ENCODE measurements at places on chromosomes 2 and 18.
A peak's percentile ranks its signal among the peaks of the same experiment; 100 is the strongest.

- DNase-seq: no peak
Measured at GRCh38 chr2:79630060-79630459, 117.2 kb downstream of the CTNNA2 start.

- no peak for DNase-seq
Measured at GRCh38 chr2:65450810-65451209, 18.4 kb upstream of the SPRED2 start.

DNA sequence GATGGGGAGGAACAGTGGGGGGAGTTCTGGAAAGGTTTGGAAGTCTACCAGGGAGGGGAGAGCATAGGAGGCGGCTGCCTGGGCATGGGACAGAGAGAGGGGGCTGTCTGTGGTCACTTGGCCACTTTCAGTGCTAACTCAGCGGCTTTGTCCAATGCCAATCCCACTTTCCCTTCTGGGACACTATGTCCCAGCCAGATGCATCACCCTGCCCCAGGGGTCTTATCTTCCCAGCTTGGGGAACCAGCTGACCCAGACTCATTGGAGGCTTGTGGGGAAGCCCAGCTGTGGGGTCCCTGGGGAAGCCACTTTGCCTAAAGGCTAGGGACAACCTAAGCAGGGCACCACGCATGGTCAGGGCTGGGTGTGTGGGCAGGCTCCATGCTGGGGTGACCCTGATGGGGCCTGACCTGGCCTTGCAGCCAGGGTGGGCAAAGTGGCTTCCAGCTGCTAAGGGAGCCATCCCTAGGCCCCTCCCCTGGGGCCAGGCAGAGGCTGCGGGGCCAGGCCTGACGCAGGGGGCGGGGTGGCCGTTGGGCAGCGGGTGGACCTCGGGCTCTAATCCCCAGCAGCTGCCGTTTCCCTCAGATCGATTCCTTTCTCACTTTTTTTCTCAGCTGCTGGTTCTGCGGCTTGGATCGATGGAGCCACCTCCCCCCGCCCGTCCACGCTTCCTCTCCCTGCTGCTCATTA is 1.6 kb upstream of the ASIC4 start:
- no peak for DNase-seq

DNA sequence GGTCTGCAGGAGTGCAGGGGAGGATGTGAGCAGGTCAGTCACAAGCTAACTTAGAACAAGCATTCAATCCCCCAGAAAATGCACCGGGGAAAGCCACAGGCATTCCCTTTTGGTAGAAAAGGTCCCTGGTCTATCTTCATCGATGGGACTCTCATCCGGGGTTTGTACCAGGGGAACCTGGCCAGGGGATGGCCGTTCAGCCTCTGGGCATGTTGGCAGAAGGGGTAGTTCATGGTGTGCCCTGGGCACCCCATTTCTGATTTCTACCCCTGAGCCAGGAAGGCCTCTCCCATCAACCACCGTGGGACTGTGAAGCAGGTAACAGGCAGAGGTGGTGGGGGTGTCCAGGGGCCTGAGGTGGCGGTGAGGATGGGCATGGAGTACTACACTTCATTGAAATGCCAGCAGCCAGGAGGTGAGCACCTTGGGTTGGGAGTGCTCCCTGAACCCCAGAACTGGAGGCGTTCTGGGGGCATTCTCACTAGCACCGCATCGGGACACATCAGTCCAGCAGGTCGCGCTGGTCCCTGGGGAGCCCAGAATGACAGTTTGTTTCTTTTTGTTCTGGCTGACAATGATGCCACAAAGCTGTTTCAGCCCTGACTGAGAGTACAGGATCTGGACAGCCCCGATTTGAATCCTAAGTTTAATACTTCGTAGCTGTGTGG is 172.3 kb downstream of the SMAD7 start:
- DNase-seq: no peak

DNA sequence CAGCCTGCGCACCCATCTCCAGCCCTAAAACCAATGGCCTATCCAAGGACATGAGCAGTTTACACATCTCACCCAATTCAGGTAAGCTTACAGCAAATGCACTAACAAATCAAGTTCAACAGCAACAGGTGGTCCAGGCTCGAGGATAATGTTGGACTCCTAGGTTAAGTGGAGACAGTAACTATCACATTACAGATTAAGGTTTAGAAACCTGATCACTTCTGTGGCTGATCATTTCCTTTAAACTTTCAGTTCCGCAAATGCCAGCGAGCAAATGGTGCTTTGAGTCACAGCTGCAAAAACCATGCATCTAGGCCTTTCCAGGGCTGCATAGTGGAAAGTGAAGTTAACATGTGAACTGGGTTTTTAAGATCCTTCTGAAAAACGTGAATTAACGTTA is 259.4 kb downstream of the GBX2 start:
- DNase-seq: no peak

DNA sequence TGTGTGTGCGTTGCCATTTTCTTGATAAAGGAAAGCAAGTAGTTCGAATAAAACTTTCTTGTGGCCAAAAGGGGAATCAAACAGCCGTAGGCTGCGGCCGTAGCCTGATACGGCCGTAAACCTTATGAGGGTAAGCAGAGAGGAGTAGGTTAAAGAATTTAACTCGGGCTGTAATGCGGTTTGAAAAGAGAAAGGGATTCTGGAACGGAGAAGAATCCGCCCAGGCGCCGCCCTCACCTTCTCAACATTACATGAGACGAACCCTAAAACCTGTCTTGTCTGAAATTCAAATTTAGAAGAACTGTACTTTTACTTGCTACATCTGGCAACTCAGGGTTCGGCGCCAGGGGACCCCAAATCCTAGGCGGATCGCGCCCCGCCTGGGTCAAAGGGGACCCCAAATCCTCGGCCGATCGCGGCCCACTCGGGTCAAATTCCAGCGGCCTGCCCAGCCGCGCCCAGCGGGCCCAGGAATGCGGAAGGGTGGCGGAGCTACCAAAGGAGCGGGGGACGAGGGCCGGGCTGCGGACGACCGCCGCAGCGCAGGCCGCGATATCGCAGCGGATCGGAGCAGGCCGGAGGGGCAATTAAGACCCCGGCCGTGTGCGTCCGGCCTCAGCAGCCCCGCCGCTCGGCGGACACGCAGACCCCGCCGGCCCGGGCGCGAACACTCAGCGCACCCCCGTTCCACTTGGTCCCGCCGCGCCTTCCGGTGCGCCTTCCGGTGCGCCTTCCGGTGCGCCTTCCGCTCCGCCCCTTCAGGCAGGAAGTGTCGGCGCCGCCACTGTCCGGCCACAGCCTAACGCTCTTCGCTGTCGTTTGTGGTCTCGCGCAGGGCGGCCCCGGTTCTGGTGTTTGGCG is at the start of gene MYL12B:
Gene MYL12B (plus strand): TSS at position 761 of the 861 bp plus-strand sequence. CDS start 10,766 bp downstream, outside the sequence.
- peak; percentile 60 for DNase-seq

GRCh38 chr18:6843308-6843707 is 113.8 kb downstream of the ARHGAP28 start:
- no peak for DNase-seq

GRCh38 chr2:218664653-218665052 is 5.2 kb downstream of the BCS1L start:
- no peak for DNase-seq

- no peak for DNase-seq
Measured at GRCh38 chr18:57716549-57716948, 86.6 kb downstream of the ATP8B1 start.

DNA sequence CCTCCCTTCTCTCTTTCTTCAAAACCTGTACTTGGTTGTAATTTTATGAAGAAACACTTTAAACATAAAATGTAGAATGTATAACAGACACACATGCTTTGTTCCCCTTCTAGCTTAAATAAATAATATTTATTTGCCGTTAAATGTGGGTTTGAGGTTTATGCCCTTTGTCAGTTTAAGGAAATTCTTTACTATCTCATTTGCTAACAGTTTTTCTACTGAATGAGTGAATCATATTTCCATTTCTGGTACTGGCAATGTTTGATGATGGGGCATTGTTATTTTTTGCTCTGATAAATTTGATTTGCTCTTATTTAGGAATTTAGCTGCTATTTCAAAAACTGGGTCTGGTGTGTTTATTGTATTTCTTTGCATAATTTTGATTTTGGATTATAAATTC is 555.6 kb downstream of the CCDC85A start:
- no peak for DNase-seq

DNA sequence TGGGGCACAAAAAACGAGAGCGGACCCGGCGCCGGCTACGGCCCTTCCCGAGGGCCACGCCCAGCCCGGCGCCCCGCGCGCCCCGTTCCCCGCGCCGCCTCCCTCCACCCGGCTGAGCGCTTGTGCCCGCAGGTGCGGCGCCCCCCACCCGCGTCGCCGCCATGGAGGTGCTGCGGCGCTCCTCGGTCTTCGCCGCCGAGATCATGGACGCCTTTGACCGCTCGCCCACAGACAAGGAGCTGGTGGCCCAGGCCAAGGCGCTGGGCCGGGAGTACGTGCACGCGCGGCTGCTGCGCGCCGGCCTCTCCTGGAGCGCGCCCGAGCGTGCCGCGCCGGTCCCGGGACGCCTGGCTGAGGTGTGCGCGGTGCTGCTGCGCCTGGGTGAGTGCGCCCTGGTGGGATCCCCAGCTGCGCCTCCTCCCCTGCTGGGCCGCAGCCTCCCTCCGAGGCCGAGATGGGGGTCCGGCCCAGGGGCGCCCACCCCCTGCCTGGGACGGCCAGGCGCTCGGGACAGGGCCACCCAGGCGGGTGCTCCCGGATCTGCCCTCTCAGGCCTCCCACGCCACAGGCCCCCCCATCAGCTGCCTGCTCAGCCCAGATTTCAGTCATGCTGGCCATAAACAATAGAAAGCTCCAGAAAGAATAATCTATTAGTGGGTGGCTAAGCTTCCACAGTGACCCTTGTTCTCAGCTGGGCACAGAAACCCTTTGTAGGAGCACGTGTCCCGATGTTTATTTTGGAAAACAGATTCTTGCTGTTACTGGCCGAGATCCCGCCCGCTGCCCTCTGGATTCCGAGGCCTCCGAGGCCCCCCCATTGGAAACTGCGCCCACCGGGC is 997 bp downstream of the BOK start:
- DNase-seq: no peak

DNA sequence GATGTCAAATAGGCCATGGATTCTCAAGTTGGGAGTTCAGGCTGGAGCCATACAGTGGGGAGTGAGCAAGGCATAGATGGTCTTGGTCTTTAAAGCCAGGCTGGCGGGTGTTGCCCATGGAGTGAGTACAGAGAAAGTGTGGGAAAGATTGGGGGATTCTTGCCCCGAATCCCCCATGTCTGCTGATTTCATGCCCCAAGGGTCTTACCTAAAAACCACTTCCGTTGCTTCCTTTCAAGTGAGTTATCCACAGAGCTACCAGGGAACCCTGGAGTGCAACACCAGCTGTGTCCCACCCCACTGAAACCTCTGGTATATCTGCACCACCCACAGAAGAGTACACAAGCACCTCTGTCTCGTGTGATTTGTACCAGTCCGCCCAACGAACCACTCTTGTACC is 31.4 kb downstream of the FHOD3 start:
- DNase-seq: no peak

GRCh38 chr2:10877651-10878111 is 34.1 kb upstream of the KCNF1 start:
- no peak for DNase-seq

GRCh38 chr2:207792244-207792785 is 22.6 kb upstream of the FZD5 start:
- no peak for DNase-seq

DNA sequence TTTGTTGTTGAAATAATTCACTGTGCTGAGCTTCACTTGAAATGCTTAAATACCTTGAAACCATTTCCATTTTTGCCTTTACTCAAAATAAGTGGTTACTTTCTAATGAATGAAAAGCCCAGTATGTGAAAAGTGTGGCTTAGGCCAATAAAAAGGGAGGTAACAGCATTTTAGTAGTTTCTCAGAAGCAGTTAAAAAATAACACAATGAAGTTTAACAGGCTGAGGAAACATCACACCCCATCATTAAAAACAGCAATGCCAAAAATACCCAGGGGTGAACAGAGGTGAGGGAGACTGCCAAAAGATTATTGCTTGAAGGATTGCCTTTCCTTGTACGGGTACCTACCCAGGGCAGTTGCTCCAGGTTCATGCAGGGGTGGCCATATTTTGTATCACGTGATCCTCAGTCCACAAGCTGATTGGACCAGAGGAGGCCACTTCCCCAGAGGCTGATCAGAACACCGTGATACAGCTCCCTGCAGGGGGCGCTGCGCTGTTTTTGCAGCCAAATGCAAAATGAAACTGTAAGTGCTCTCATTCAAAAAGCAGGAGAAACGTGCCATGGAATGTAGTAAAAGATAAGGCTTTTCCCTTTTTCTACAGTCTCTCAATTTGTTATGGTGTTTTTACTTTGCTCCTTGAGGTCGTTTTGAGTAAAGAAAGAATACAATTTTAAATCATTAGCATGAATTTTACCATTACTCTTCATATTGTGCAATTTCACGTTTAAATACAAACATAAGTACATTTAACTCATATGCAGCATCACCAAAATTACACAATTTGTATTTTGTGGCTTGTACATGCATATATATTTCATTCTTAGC is 70.2 kb upstream of the SH3BP4 start:
- DNase-seq: no peak

- DNase-seq: no peak
Measured at GRCh38 chr2:9539531-9539930, 16.1 kb downstream of the ADAM17 start.

DNA sequence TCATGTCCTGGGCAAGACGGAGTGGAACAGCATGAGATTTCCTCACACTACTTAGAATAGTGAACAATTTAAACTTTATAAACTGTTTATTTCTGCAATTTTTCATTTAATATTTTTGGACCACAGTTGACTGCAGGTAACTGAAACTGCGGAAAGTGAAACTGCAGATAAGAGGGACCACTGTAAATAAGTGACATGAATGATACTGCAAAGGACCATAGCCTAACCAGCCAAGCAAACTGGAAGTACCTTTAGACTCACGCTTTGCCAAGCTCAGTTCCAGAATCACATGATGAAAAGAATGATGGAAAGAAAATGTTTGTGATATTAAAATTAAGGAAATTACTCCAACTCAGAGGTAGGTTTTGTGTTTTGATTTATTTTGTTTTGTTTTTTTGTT is 94.6 kb upstream of the ITGA4 start:
- DNase-seq: no peak
